Kidney (tissue), 22 donors: ENCODE measurements at places on chromosomes 1 and 21. TPM values are rescaled to one million over a fixed set of nuclear protein-coding genes. Genes with fewer than 3 reads are reported as not detected.
A peak's percentile ranks its signal among the peaks of the same experiment; 100 is the strongest.

DNA sequence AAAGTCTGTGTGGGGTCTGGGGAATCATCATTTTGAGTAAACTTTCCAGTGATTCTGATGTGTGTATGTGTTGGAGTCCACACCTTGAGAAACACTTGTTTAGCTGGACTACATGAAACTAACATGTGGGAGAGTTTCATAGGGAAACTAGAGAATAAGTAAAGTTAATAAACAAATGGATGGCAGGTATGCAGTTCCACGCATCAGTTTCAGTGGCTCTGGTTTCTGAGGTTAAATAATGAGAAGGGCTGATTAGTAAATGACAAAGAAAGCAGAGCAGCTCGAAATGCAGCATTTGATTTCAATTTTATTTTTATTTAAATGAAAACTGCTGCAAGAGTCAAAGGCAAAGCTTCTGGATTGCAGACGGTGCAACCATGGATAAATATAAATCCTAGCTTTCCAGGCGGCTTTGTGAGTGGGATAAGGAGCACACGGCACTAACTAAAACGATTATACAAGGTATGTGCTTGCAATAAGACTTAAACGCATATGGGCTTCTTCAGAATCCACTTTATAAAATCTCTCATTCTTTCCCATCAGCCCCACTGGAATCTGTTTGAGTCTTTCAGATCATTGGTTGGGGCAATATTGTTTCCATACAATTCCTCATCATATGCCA, 310.7 kb downstream of the PLPP3 start:
- DNase-seq, result no peak

- DNase-seq, result no peak
Measured at GRCh38 chr1:178020968-178021640, 51.2 kb upstream of the SEC16B start.

DDAH1 gene
- 73.1 TPM for total RNA-seq

DNA sequence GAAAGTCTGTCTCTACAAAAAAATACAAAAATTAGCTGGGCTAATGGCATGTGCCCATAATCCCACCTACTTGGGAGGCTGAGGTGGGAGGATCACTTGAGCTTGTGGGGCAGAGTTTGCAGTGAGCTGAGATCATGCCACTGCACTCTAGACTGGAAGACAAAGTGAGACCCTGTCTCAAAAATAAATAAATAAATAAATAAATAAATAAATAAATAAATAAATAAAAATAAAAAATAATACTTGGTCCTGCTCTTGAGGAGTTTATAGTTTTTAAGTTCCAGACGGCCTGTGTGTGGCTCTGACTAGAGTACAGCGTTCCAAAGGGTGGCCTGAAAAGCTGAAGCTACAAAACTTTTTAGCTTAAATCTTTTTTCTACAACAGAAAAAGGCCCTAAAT, 35.1 kb downstream of the PCSK9 start:
- no peak for DNase-seq

DNA sequence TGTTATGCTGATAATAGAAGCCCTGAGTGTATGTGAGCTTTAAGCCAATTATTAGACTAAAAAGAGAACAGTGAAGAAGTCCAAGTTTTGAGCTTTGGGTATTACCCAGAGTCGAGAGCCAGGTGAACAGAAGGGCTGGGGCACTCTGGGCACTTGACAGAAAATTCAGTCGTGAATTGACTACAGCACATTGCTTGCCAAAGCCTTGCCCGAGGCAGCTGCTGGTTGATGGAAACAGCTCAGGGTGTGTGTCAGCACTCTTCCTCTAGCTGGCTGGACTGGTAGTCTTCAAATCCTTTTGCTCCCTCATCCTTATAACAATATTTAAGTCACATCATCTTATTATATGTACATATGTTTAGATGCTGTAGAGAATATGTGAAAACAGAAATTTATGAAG, 21.3 kb downstream of the PDE4B start:
- no peak for DNase-seq

GRCh38 chr1:197859024-197859423, 43.4 kb upstream of the C1orf53 start:
- DNase-seq, result no peak

- no peak for DNase-seq
Measured at GRCh38 chr1:31751822-31752241, 12.3 kb downstream of the ADGRB2 start.

DNA sequence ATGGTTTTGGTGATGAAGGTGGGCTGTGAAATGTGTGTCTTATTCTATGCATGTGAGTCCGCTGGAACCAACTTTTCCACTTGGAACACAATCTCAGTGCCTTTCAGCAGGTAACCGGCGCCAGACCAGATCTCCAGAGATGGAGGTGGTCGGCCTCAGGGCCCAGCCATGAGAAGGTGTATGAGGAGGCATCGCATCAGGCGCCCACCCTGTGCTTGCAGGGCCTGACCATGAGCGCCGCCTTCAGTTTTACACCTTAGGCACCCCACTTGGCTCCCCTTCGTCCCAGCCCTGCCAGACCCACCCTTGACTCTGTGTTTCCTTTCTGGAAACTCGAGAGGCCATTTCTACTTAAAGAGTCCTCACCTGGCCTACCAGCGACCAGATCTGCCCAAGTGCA, 48.6 kb upstream of the ATF3 start:
- DNase-seq, result no peak

DNA sequence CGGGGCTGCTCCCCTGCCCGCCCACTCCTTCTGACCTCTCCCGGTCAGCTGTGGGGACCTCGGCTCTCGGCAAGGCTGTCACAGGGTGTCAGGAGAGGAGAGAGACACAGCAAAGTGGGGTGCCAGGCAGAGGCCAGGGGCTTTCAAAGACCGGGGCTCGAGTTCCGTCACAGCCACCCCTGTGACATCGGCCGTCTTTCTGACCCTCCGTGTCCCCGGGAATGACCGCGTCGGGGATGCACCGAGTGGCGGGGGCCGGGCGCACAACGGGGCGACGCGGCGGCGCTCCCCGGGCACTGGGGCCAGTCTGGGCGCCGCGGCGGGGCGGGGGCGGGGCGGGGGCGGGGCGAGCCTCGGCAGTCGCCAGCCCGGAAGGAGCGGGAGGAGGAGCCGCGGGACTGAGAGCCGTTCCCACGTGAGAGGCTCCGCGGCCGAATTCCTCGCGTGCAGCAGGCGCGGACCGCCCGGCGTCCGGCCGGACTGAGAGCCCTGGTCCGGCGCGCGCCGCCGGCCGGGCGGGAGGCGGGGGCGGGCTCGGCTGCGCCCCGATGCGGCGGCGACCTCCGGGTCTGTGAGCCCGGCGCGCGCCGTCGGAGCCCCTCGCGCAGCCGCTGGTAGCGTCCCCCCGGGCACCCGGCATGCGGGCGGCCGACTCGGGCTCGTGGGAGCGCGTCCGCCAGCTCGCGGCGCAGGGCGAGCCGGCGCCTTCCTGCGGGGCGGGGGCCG, 229.7 kb upstream of the TMEM51 start:
- peak; percentile 94 for DNase-seq
